ENCODE measurements at places on chromosomes 4 and X.

DNA sequence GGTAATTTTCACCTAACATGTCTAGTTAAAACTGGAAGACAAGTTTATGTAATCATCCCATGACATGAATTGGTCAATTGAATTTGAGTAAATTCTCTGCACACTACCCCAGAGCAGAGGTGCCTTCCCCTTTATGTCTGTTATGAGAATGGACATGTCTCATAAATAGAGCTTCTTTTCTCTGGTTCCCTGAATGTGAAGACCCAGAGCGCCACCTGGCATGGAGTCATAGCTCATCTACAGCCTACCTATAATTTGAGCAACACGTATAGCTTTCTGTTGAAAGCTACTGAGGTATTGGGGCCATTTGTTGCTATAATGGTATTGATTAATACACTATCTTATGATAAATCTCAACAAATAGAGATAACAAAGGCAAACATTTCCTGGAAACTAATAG, 626.5 kb upstream of the GALNTL6 start:
- no peak for DNase-seq

DNA sequence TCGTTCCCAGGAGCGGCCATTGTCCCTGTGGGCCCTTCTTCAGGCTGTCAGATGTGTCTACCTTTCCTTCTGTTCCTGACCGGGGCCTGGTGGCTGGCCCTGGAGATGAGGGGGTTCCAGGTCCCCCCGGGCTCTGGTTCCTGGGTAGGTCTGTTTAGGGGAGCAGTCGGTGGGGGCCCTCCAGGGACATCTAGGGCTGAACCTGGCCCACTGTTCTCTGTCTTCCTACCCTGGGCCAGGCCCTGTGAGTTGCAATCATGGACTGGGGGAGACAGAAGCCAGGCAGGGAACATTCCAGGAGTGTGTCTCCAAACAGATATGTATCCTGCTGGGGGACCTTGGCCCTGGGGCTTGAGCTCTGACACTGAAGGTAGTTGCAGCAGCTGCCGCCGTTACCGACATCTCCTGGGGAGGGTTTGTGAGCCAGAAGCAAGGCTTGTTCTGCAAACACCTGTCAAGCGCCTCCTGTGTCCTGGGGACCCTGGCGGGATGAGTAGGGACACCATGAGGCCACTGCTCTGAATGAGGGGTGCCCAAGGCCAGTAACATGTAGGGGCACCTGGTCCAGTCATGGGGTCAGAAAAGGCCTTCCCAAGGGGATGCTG, 49.5 kb upstream of the ADRA2C start:
- DNase-seq: no peak

- no peak for DNase-seq
Measured at GRCh38 chrX:129808829-129809796, 29.4 kb downstream of the SASH3 start.

DNA sequence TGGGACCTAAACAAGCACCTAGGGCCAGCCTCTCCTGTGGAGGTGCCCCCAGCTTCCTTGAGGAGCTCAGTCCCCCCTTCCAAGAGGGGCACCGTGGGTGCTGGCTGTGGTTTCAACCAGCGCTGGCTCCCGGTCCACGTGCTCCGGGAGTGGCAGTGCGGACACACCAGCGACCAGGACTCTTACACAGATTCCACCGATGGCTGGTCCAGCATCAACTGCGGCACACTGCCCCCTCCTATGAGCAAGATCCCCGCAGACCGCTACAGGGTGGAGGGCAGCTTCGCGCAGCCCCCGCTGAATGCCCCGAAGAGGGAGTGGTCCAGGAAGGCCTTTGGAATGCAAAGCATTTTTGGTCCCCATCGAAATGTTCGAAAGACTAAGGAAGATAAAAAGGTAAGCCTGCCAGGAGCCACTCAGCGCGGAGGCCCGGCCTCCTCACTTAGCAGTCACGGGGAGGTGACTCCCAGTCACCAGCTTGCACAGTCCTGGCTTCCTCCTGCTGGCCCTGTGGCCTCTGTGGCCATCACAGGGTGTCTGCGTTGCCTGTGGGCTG, 24.9 kb downstream of the RGS12 start:
- no peak for DNase-seq
